Activated naive CD8-positive, alpha-beta T cell treated with anti-CD3 and anti-CD28 coated beads, Interleukin-2, amount 10 ng/mL, durations not matched to agents 7 days and 5 days (primary cell): ENCODE measurements at places on chromosomes 6 and 20. TPM values are rescaled to one million over a fixed set of nuclear protein-coding genes. Genes with fewer than 3 reads are reported as not detected.

- DNase-seq, result no peak
Measured at GRCh38 chr6:159444056-159444760, 248.8 kb downstream of the SOD2 start.

- DNase-seq, result no peak
Measured at GRCh38 chr20:48265791-48266190, 480.5 kb upstream of the SULF2 start.

GRCh38 chr6:40894962-40895799, 143.8 kb downstream of the UNC5CL start:
- DNase-seq, result no peak

- DNase-seq, result no peak
Measured at GRCh38 chr6:7201732-7202541, 94.2 kb downstream of the RREB1 start.

DNA sequence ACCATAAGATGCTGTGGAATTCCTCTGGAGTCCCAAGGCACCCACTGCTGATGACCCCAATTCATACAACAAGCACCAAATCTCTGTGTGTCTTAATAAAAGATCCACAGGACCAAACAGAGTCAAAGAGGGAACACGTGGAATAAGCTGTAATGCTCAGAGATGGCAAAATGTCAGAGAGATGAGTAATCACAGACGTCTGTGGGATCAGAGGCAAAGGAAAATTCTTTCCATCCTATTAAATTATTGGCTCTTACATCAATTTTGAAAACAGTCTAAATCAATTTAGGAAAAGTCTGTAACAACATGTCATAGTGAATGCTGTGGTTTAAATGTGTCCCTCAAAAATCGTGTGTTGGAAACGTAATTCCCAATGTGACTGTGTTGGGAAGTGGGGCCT, 17.5 kb upstream of the SAMD3 start:
- no peak for DNase-seq

- no peak for DNase-seq
Measured at GRCh38 chr6:170305805-170306323, 694 bp upstream of the FAM120B start.

- no peak for DNase-seq
Measured at GRCh38 chr20:18845017-18845416, 31.4 kb downstream of the SCP2D1 start.

DNA sequence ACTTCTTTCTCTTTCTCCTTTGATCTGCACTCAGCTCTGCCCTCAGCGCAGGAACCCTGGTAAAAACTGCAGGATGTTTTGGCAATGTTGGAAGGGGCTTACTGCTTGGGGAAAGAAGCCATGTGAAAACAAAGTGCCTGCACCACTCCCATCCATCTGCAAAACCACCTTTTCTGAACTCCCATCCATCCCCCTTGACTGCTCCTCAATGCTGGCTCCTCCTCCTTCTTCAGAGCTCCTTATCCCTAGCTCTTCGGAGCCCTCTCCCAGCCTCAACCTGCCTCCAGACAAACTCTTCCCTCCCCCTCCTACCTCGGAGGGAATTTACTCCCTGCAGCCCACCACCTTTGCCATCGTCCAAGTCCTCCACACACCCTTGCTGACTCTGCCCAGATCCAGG, 4.2 kb upstream of the ZBTB12 start:
- DNase-seq, result no peak

- DNase-seq, result no peak
Measured at GRCh38 chr20:7195704-7196103, 428.2 kb downstream of the BMP2 start.

DNA sequence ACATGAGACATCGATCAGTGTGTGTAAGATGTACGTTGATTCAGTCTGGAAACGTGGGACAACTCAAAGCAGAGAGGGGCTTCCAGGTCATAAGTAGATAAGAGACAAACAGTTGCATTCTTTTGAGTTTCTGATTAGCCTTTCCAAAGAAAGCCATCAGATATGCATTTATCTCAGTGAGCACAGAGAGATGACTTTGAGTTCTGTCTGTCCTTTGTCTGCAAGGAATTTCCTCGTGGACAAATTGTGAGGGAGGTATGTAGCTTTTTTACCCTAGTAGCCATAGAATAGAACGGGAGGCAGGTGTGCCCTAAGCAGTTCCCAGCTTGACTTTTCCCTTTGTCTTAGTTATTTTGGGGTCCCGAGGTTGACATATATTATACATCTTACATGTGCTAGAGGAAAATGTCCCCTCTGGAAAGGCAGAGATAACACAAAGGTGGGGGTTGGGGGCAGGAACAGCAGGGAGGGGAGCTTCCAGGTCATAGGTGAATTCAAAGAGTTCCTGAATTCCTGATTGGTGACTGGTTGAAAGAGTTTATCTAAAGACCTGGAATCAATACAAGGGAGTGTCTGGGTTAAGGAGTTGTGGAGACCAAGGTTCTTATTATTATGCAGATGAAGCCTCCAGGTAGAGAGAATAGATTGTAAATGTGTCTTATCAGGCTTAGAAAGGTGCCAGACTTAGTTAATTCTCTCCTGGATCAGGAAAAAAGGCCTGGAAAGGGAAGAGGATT, 237.0 kb downstream of the NFATC2 start:
- no peak for DNase-seq

GRCh38 chr6:11161031-11161956, 49.8 kb upstream of the ERVFRD-1 start:
- DNase-seq, result no peak

GRCh38 chr20:50191065-50191543, 474 bp downstream of the CEBPB start:
- DNase-seq, result peak; percentile 87

- no peak for DNase-seq
Measured at GRCh38 chr6:147310521-147310920, 106.3 kb downstream of the STXBP5 start.

DNA sequence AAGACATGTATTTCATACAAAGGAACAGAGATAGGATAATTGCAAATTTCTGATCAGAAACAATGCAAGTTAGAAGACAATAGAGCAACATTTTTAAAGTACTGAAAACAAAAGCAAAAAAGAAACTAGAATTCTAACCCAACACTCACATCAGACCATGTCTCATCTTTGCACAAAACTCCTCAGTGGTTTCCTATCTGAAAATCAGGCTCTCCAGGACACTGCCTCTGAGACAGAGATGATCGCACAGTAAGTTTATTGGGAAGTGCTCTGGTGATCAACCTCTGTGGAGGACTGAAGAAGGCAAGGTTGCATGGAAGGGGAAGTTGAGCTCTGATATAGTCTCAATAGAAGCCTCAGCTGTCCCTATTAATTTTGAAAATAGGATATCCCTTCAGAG, 2.3 kb upstream of the TTBK1 start:
- no peak for DNase-seq

- no peak for DNase-seq
Measured at GRCh38 chr6:154822947-154823558, 89.8 kb downstream of the SCAF8 start.

Gene LAMA5
- total RNA-seq, result 0.80 TPM

Gene OR2H1
- not detected for total RNA-seq

Gene KIAA1755
- not detected for total RNA-seq

Gene OXT
- 0.89 TPM for total RNA-seq
